ENCODE measurements at places on chromosomes 13 and 19. TPM values are rescaled to one million over a fixed set of nuclear protein-coding genes. Genes with fewer than 3 reads are reported as not detected.

Gene OR7A5
- not detected for total RNA-seq

Gene CGB2
- total RNA-seq = not detected

Gene IFNL1
- not detected for total RNA-seq

Gene CCDC8
- total RNA-seq = 34.6 TPM

Gene ZNF724
- total RNA-seq = 1.4 TPM

Gene EDNRB
- 52.1 TPM for total RNA-seq

GRCh38 chr13:101627556-101627943 is 175.1 kb downstream of the ITGBL1 start:
- no peak for DNase-seq

GRCh38 chr13:50485979-50486935 is 357.2 kb downstream of the DLEU7 start:
- no peak for DNase-seq

- DNase-seq = no peak
Measured at GRCh38 chr13:30006246-30006645, 155.8 kb upstream of the UBL3 start.

- no peak for DNase-seq
Measured at GRCh38 chr19:47240996-47241918, 10.3 kb upstream of the BBC3 start.

DNA sequence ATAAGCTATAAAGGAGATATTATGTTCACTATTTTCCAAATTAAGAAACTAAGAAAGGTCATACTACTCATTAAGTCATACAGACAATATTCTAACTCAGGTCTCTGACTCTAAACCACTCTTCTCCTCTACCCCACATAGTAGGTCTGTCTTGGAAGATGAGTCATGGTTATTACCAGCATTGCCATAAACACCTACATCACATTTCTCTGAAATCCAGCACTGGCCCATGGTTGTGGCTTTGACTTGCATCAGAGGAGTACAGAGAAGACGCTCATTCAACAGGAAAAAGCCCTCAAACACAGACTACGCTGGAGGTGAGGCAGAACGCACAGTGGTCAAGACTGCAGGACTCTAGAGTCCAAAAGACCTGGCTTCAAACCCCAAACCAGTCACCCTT is 476.8 kb downstream of the COG6 start:
- no peak for DNase-seq

DNA sequence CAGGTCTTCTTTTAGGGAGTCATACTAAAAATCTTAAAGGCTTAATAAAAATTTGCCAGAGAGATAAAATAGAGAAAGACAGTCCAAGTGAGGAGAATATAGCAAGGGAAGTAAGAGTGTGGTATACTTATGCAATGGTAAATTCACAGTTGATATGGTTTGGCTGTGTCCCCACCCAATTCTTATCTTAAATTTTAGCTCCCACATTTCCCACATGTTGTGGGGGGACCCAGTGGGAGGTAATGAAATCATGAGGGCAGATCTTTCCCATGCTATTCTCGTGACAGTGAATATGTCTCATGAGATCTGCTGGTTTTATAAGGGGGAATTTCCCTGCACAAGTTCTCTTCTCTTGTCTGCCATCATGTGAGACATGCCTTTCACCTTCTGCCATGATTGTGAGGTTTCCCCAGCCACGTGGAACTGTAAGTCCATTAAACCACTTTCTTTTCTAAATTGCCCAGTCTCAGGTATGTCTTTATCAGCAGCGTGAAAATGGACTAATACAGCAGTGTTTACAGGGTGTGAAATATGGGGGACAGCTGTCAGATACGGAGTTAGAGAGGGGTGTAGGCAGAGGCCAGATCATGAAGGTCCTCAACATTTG is 115.4 kb downstream of the UGGT2 start:
- DNase-seq = no peak

- DNase-seq = peak; percentile 89
Measured at GRCh38 chr13:50911937-50912795, 2.6 kb downstream of the RNASEH2B start.

GRCh38 chr19:48746738-48747575 is at the start of gene IZUMO1:
TSS of gene IZUMO1 (minus strand) at chr19:48746909. CDS start at chr19:48745859, 1,050 bp downstream.
- peak; percentile 87 for DNase-seq

GRCh38 chr19:40862333-40862732 is 12.1 kb upstream of the CYP2A6 start:
- no peak for DNase-seq

DNA sequence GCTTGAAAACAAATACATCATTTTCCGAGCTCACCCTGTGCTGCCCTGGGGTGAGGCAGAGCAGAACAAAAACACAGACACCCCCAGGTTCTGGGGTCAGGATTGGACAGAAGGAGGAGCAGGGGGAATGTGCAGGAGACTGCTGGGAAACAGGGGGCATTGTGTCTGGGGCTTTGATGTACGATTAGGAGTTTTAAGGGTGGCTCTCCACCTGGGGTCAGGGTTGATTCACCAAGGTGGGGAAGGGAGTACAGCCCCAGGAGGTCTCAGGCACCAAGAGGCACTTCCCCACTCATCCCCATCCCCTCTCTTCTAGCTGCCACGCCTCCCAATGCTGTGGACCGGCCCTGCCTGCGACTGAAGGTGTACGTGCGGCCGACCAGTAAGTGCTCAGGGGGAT is 12.6 kb downstream of the EFNA2 start:
- no peak for DNase-seq

GRCh38 chr19:4493929-4494690 is 22.0 kb downstream of the HDGFL2 start:
- DNase-seq = no peak

GRCh38 chr19:38304866-38305429 is 897 bp downstream of the C19orf33 start:
- no peak for DNase-seq

GRCh38 chr13:45224176-45224575 is 23.3 kb upstream of the KCTD4 start:
- DNase-seq = no peak

DNA sequence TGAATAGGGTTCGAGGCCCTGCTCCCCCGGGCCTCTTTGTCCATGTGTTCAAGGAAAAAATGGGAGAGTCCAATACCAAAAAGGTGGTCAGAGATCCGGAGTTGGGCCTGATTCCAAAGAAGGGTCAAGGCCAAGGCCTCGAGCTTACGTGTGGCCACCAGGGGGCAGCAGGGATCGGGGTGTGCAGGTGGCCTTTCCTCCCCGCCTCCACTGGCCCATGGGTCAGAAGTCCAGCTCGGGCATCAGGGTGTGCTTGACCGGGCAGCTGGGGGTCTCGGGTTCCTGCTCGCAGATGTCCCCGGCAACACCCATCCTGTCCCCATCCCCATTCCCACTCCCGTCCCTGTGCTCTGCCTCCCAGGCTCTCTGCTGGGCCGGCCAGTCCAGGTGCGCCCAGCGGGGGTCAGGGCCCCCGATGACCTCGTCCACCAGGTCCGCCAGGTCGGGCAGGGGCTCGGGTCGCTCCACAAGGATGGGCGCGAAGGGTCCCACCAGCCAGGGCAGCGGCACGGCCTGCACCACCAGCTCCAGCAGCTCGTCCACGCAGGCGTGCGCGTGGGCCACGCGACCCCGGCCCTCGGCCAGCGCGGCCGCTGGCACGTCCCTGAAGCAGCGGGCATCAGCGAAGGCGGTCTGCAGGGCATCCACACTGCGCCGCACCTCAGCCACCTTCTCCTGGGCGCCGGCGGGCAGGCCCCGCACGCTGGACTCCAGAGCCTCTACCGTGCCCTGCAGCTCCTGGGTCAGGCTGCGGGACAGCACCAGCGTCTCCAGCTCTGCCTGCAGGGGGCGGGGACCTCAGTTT is 5.2 kb upstream of the PLIN4 start:
- no peak for DNase-seq

DNA sequence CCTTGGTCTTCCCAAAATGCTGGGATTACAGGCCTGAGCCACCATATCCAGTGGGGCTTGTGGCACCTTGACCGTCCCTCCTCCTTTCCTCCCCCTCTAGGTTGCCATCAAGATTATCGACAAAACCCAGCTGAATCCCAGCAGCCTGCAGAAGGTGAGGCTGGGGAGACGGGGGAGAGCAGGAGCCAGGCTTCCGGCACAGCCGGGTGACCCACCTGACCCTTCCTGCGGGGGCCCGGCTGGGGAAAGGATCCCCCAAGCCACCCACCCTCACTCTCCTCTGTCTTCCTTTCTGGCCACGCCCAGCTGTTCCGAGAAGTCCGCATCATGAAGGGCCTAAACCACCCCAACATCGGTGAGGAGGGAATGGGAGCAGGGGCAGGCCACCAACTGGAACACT is 11.9 kb downstream of the MARK4 start:
- DNase-seq = no peak

All from right atrium auricular region (tissue), 2 donors.